Fibroblast of villous mesenchyme (primary cell): ENCODE measurements at places on chromosomes 11 and 22. TPM values are rescaled to one million over a fixed set of nuclear protein-coding genes. Genes with fewer than 3 reads are reported as not detected.
A peak's percentile ranks its signal among the peaks of the same experiment; 100 is the strongest.

DNA sequence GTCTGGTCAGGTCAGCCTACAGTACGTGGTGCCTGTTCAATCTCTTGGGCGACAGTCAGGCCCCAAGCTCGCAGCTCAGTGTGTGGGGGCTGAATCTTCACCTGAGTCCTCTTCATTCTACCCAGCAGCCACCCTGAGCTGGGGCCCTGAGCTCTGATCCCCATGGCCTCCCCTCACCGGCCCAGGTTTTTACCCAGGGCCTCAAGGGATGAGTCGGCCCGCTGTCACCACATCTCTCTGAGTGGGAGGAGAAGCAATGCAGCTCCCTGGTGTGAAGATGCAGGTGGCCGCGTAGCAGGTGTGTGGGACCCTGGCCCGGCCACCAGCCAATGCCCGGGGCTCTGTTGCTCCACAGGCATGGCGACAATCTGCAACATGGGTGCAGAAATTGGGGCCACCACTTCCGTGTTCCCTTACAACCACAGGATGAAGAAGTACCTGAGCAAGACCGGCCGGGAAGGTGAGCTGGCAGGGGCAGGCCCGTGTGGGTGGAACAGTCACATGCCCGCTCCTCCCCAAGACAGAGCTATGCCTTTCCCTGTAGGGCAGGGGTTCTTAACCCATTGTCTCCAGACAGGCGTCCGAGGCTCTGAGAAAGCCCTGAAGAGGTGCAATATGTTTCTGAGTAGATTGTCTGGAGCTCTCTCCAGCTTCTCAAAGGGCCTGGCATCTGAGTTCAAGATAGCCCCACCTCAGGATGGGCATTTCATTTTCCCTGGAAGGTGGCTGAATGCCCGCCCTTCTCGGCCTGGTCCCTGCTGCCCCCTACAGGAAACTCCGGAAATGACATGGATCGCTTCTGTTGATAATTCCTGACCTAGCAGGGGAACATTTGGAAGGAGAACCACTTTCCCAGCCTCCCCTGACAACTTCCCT lies 26.9 kb downstream of the POLR3H start:
- peak; percentile 61 for DNase-seq

- DNase-seq = peak; percentile 25
These were observed 242.0 kb downstream of the SBF2 start for GRCh38 chr11:10051868-10052586.

DNA sequence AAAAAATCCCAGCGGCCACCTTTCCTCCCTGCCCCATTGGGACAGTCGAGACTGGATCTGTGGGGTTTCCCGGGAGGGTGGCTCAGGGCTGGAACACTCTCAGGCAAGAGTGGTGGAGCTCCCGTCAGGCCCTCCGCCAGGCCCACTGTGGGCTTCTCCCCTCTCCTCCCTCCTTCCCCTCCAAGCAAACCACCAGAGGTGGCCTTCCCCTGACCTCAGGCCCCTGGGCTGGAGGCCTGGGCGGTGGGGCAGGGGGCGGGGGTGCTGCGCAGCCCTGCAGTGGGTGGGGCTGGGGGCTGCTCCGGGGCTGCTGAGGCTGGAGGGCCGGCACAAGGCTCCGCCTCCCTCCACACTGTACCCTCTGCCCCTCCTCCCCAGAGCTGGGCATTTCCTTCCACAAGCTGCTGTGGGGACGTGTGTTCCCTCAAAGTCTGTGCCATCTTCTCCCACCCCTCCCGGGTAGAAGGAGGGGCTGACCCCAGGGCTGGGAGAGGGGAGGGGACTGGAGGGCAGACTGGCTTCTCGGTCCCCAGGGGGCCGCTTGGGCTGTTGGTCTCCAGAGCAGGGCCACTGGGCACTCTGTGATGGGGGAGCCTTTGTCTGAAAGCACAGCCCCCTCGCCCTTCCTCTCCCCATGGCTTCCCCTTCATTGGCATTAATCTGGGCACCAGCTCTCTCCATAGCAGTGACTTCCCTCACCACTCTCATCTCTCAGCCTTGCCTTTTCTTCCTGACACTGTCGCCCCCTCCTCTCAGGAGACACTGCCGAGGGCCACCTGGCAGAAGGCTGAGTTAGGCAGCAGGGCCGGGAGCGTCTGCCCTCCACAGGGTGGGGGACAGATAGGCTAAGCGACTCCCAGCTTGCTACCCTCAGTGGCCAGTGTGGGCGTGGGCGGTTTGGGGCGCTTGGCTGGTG lies 7.1 kb downstream of the RCOR2 start:
- no peak for DNase-seq

DNA sequence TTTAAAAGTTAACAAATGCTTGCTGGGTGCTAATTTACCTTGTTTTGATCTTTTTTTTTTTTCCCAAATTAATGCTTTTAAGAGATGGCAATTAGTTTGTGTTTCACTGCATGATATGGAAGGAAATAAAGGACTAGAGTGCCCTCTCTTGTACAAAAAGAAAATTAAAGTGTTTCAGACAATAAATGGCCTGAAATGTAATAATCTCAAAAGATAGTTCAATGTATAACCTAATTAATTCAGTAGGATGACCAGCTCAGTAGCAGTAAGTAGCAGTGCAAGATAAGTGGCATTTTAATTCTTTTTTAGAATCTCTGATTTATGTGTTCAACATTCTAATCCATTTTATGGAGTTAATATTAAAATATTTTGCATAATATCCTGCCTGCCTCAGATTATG lies 39.9 kb upstream of the MYO18B start:
- DNase-seq = peak; percentile 36

DNA sequence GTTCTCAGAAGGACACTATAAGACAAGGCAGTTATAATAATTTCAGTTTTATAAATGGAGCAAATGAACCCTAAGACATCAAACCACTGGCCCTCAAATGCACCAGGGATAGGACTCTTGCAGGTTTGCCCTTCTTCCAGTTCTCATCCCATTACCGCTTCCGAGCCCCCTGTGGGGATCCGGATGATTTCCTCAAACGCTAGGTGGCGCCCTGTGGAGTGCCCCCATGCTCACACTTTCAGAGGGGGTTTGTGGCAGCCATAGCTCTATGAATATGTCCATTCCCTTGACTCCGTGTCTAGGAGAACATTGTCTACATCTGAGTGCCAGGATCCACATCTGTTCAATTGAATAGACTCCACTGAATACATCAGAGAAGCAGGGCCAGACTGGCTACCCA lies 816.3 kb downstream of the NTM start:
- no peak for DNase-seq

- no peak for DNase-seq
These were observed 3.9 kb downstream of the CRYBB2 start for GRCh38 chr22:25223269-25223850.

DNA sequence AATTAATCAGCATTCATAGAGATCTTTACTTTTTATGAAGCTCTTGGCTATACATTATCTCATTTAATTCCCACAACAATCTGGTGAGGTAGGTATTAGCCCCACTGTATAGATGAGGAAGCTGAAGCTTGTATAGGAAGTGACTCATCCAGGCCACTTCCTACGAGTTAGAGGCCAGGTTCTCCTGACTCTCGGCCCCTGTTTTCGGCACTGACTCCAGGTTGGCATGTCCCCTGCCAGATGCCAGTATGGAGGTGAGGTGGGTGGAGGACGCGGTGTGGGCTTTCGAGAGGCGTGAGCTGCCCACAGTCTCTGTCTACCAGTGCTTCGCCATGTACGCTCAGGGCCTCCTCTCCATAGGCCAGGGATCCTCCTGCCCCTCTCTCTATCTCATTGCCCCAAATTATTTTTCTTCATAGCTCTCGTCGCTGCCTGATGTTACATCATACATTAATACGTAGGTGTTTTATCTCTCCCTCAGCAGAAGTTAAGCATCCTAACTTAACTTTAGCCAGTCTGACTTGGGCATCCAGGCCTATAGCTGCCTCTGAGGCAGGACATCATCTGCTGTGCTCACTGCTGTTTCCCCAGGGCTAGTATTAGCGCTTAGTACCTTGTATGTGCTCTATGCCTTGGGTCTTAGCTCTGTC lies 9.0 kb downstream of the DGAT2 start:
- DNase-seq = no peak

DNA sequence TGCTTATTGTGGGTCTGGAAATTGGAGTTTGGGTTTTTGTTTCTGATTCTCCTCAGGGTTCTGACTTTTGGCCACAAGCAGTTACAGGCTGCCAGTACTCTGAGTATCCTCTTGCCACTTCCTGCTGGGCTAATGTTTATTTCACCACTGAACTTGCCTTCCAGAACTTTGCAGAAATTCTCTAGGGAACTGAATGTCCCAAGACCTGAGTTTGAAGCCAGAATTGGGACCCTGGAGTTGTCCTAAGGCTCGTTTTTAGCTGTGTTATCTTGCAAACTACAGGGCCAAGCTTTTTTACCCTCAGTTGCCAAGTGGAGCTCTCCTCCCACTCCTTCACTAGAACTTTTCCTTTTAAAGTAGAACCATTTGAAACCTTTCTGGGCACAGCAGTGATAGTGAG lies 89.9 kb downstream of the FAT3 start:
- DNase-seq = no peak

DNA sequence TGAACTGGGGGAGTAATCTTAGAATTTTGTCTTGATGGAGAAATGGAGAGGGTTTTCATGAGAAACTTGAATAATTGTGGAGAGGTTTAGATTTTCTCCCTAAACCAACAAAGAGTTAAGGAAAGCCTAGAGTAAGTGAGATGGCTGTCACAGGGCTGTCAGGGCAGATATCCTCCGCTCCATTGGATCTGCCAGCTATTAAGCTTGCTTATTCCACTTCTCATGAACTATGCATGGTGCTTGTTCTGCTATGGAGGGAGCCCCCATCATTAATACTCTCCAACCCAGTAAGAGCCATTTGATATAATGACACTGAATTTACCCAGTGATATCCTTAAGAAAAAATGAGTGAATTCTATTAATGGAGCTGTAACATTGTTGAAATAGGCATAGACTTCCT lies 342.8 kb upstream of the MTNR1B start:
- DNase-seq = no peak

DNA sequence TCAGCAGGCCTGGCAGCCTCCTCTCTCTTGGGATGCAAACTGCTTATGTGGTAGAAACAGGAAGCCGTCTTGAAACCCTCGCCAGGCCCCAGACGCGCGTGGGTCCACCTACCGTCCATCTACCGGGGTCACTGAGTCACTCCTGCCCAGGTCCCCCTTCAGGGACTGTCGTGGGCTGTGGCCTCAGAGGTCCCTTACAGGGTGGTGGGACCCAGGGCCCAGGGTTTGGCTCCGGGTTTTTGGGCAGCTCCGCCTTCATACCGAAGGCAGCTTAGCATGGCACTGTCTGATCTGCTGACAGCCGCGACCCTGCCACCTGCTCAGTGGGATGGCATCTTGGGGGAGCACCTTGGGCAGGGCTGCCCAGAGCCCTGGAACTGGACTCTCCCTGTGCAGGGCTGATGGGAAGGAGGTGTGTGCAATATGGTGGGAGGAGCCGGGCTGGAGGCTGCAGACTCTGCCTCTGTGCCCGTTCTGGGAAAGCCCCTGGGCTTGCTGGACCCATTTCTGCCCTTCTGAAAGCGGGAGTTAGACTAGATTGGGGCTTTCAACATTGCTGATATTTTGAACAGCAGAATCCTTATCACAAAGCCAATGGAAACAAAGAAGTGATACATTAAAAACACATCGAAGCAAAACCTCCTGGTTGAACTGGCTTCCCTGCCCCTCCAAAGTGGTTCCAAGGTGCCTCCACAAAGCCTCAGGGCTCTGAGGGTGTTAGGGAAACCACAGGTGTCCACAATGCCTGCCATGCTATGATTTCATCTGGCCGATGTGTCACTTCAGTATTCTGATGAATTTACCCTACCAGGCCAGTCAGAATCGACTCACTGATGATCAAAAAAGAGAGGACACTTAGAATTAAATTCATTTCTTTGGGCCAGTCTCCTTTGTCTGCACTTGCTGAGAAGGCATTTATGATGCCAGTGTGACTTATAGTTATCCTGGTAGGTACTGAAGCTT lies 316.5 kb downstream of the KIRREL3 start:
- no peak for DNase-seq

YPEL4 gene
- total RNA-seq = 0.43 and 0.64 TPM in 2 replicates

KRTAP5-1 gene
- total RNA-seq = not detected in 2 replicates
